ENCODE measurements at places on chromosomes 4 and X. TPM values are rescaled to one million over a fixed set of nuclear protein-coding genes. Genes with fewer than 3 reads are reported as not detected.
A peak's percentile ranks its signal among the peaks of the same experiment; 100 is the strongest.

- no peak for DNase-seq
Observed at GRCh38 chrX:111837197-111837596, 38.8 kb upstream of the TRPC5OS start.

DNA sequence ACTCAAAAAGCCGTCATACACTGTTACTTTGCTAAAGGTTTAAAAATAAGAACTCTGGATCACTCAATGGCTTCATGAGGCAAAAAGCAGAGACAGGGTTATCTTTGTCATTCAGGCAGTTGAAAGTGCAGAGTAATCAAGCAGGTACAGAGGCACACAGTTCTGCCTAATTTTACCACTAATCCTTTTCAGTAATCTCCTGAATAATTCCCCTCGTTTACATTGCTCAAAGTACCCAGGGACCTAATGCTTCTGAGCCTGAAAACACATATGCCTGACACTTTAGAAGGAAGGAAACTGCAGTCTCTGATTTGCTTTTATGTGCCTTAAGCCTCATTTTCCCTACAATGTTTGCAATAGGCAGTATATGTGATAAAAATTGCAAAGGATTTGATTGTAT is 71.4 kb upstream of the TRAM1L1 start:
- DNase-seq = no peak

DNA sequence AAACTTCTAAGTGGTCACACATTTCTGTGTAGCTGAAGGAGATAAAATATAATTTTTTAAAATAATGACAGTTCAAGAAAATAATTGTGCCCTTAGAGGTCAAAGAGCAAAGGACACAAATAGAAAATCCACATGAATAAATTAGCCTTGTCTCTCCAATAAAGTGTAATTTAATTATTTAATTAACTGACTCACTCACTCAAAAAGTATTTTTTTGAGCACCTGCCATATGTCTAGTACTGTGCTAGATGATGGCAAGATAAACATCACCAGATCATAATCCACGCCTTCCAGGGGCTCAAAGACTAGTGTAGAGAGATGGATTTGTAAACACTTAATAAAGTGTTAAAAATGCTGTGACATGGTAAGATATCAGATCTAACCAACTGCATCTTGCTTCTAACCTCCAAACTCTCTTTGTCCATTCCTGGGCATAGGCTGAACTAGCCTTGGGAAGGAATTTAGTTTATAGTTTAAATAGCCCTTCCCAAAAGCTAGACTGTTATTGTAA is 112.5 kb downstream of the SCLT1 start:
- no peak for DNase-seq

DNA sequence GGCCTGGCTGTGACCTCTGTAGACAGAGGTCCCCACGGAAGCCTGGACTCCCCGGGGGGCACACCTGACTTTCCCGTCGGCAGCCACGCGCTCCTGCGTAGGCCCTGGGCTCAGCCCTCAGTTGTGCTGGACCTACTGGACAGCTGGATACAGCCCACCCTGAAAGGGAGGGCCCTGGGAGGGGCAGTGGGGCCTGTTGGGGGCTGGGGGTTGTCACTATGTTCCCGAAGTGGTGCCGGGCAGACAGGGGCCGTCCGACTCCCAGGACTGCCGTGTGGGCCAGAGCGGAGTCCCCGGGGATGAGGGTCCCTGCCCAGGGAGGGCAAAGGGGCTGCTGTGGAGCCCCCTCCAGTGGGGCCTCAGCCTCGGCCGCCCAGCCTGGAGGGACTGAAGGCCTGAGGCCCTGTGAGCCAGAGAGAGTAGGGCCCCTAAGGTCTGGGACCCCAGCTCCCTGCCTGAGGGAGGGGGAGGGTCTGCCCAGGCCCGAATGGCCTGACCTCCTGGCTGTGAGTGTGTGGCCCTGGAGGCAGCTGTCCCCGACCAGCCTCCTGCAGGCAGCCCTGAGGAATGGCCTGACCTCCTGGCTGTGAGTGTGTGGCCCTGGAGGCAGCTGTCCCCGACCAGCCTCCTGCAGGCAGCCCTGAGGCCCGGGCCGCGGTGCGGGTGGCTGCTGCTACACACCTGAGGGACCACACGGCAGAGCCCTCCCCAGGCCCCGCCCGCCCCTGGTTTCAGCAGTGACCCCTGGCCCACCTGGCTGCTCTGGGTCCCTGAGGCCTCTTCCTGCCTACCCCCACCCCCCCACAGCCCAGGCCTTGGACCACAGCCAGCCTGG is 25.8 kb downstream of the FGFRL1 start:
- no peak for DNase-seq

DNA sequence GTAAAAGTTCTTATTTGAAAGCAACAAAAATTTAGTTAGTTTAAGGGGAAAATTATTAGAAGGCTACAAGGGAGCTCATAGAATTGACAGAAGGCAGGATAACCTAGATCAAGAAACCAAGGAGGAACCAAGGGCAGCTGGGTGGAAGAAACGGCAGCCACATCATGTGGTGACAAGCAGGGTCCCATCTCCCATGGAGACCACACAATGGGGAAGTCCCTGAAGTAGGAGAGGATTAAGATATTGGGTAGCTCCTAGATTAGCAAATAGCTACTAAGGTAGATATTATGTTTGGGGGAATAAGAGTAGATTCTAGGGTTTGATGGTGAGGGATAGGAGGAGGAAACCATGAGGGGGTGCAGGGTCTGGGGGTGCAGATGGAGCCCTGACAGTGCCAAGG is 48.0 kb upstream of the TMEM154 start:
- no peak for DNase-seq

DNA sequence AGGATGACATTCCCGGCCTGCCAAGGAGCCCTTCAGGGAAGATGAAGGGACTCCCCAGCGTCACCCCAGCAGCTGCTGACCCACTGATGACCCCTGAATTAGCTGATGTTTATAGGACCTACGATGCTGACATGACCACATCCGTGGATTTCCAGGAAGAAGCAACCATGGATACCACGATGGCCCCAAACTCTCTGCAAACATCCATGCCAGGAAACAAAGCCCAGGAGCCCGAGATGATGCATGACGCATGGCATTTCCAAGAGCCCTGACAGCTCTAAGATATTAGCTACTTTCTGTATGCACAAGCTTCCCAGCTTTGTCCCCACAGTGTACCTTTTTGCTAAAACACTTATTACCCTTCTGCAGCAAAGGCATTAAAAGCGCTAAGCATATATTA is 14.4 kb downstream of the AMBN start:
- DNase-seq = no peak

DNA sequence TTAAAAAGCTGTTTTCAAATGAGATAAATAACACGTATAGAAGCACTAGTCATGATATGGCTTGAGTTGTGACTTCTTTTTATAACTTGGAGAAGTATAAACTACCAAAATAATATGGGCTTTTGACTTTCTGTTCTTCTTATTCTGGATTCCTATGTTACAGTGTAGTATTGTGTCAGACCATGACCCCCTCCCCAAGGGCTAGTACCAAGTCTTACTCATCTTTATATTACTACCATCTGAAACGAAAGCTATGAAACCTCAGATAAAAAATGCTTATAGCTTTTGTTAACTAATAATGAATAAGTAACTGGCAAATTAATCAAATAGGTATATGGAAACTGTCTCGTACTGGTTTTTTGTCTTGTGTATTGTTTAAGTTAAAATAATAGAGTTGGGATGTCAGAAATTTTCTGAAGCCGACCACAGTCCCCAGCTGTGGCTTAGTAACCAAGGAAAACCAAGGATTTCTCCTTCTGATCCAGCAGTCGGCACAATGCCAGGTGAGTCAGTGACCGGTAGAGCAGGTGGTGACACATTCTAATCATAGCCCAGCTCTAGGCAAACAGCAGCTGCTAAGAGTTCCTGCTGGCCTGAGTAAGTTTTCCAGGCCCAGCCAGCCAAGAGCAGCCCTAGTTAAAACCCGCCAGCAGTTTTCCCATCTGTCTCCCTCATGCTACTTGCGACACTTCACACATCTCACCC is 163.3 kb upstream of the PRDX4 start:
- DNase-seq = peak; percentile 97

DNA sequence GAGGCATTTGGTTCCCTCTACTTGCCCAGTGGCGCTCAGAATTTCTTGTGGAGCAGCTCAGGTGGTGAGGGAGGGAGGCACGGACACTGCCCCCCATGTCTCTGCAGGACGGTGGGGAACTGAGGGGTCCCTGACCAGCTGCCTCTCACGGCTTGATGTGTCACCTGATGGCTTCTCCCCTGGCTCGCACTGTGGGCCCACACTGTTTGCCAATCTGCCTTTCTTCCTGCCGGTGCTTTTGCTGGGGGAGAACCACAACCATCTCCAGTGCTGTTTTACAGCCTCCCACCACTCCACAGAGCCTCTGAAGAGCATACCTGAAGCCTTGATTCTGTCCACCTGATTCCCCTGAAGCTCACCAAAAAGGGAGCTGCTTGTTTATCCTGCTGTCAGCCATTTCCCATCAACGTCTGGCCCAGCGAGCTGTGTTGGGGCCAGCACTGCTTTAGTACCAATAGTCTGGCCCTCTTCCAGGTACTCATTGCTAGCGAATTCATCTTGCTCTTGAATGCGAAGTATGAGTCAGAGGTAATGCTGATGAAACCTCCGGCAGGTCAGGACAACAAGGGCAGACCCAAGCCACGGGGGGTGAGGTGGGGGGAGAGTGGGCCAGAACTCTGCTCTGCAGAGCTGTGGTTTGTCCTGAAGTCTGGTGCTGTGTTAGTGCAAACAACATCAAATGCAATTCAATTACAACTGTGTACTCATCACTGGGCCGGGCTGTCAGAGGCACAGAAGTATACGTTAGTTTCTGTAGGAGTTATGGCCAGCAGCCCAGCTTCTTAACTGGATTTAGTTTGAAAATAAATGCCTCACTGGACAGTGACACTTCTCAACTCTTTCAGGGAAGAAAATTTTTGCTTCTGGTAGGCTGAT is 208.3 kb upstream of the JADE1 start:
- peak; percentile 88 for DNase-seq

DNA sequence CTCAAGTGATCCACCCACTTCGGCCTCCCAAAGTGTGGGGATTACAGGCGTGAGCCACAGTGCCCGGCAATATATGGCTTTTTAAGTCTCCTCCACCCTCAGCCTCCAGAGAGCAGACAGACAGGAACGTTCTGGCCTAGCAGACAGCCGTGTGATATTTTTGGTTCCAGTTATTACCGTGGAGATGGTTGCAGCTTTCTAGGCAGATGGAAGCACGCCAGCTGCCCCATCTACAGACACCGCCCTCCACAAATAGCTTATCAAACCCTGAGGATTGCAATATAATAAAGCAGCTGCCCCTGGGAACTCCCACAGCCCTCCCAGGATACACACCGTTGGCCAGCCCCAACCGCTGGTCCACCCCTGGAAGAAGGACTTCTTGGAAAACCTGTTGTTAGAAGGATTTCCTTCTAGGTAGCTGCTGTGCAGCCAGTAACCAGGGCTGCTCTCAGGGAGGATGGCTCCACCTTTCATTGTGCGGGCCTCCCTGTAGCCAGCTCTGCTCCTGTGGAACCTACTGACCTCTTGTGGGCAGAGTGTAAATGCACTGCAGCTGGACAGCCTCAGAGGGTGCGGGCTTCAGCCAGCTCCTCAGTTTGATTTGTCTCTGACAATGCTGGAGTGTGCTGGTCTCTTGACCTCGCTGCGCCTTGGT is 44.0 kb downstream of the SLC25A5 start:
- DNase-seq = peak; percentile 56

- no peak for DNase-seq
Observed at GRCh38 chr4:13529128-13529919, 15.0 kb downstream of the NKX3-2 start.

- no peak for DNase-seq
Observed at GRCh38 chrX:16931371-16931770, 15.1 kb upstream of the REPS2 start.

GRCh38 chrX:69076088-69076487 is 89.2 kb downstream of the PJA1 start:
- no peak for DNase-seq

DNA sequence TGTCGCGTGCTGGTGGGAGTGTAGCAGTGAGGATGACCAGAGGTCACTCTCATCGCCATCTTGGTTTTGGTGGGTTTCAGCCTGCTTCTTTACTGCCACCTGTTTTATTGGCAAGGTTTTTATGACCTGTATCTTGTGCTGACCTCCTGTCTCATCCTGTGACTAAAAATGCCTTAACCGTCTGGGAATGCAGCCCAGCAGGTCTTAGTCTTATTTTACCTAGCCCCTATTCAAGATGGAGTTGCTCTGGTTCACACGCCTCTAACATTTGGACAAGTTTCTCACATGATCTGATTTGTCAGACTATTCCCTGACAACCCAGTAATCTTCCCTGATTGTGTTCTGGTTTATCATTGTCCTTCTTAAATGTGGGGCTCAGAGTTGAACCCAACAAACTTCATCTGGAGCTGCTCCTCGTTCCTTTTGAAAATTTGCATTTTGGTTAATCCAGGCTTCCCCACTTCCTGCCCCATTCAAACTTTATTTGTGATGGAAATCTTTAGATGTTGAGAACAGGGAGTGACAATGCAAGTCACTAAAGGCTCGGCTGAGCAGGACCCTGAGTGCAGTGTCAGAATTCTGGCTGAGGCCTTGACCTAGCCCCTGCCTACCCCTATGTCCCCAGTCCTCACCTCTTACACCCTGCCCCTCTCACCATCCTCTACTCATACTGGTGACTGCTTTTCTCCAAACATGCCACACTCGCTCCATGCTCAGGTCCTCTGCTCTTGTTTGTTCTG is 226.8 kb downstream of the STIM2 start:
- no peak for DNase-seq

GRCh38 chr4:115749404-115749803 is 636.0 kb upstream of the NDST4 start:
- DNase-seq = no peak

DNA sequence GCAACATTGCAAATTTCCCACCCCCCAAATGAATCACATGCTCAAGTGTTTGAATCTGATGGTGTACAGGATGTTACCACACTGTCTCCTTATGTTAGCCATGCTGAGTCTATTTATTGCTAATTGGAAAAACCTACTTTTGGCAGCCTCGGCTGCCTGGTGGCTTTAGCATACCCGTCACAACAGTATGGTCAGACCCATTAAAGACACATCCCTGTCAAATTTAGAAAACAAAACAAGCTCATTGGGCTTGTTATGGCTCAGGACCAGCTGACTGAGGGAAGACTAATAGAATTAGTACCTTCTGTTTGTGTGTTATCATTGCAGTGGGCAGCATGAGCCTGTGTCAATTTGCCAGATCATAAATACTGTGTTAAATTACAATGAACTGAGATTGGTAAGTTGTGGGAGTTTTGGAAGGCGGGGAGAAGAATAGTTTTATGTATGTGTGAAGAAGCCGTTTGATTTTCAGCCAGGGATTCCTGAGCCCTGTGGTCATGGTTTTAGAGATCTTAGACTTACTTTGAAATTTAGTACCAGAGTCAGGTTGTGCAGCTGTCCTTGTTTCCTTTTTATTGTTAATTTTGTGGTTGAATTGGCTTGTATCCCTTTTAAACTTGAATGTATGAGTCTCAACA is 66.8 kb downstream of the POLA1 start:
- DNase-seq = peak; percentile 65

FRG2 gene
- not detected for total RNA-seq

ARR3 gene
- not detected for total RNA-seq

PDE5A gene
- total RNA-seq = 7.0 TPM

COL4A6 gene
- 0.03 TPM for total RNA-seq

SLC25A6 gene
- 121 TPM for total RNA-seq

CTAG1B gene
- total RNA-seq = not detected

PLK4 gene
- total RNA-seq = 46.9 TPM

SORCS2 gene
- 0.78 TPM for total RNA-seq

SH3BP2 gene
- total RNA-seq = 37.4 TPM

NDP gene
- total RNA-seq = 0.22 TPM

LNX1 gene
- 1.9 TPM for total RNA-seq

RNF175 gene
- total RNA-seq = not detected

Measured in A172 (cell line).